Omental fat pad (tissue), 4 donors: ENCODE measurements at places on chromosomes 11 and 22. TPM values are rescaled to one million over a fixed set of nuclear protein-coding genes. Genes with fewer than 3 reads are reported as not detected.

GGTLC2 gene
- total RNA-seq: not detected

MGAT3 gene
- total RNA-seq: 4.1 TPM

SLC6A5 gene
- not detected for total RNA-seq

FADS3 gene
- total RNA-seq: 208 TPM

MRGPRX4 gene
- not detected for total RNA-seq

EMID1 gene
- total RNA-seq: 1.5 TPM

B4GALNT4 gene
- 1.4 TPM for total RNA-seq
